Activated CD4-positive, alpha-beta T cell treated with anti-CD3 and anti-CD28 coated beads, Interleukin-2, Interleukin-4, amounts not matched to agents 100 ng/mL and 50 ng/mL, durations not matched to agents 16 hours and 8 hours (primary cell): ENCODE measurements at places on chromosomes 7 and 10.

- no peak for DNase-seq
Measured at GRCh38 chr7:33854801-33855350, 50.5 kb upstream of the BMPER start.

- DNase-seq, result no peak
Measured at GRCh38 chr10:103720964-103721335, 134.4 kb downstream of the SH3PXD2A start.

- DNase-seq, result no peak
Measured at GRCh38 chr7:99752356-99752755, 17.4 kb upstream of the CYP3A7 start.

DNA sequence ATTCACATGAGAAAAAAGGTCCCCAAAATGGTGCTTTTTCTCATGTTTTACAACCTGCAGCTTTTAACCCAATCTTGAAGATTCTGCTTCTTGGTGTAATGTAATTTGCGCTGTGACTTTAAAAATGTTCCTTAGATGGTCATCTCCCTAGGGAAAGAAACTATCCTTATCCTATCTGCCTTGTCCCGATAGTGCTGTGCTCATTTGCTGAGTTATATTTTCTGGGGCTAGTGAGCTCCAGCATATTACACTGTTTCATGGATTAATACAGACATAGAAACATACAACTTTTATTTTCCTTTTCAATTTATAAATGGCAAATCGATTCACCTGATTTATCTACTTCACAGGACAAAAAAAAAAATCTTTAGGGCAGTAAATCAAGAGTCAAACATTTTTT lies 2.8 kb downstream of the WAPL start:
- no peak for DNase-seq

DNA sequence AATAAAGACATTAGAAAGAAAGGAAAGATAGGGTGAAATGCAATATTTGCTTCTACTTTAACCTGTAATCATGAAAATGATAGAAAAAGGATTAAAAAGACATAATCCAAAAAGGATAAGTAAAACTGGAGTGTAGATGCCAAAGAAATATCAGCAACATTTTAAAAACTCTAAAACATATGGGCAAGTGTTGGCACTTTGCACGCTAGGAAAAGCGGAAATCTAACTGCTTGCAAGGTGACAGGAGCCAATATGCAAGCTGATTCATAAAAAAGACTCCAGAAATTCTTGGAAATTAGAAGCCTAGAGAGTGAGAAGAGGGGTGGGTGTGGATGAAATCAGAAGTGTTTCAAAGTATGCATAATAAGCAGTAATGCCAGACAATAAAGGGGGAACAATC lies 161.1 kb downstream of the SEMA3E start:
- no peak for DNase-seq
